ENCODE measurements at places on chromosomes 3 and 15.
A peak's percentile ranks its signal among the peaks of the same experiment; 100 is the strongest.

DNA sequence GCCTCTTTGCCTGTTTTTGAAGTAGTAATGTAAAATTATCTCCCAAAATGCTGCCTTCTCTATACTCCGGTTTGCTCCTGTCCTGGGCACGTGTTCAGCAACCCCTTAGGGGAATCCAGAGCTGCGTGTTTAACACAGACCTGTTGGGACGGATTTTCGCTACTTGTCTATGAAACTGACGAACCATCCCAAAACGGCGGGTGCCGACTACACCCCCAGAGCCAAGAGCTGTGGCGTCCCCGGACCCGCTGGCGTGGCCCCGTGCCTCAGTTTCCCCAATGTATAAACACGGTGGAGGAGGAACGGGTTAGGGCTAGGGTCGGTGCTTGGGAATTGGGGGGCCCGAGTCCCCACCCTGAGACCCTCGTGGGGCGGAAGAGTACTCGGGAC, 473 bp downstream of the FHIT start:
- DNase-seq = peak; percentile 6

DNA sequence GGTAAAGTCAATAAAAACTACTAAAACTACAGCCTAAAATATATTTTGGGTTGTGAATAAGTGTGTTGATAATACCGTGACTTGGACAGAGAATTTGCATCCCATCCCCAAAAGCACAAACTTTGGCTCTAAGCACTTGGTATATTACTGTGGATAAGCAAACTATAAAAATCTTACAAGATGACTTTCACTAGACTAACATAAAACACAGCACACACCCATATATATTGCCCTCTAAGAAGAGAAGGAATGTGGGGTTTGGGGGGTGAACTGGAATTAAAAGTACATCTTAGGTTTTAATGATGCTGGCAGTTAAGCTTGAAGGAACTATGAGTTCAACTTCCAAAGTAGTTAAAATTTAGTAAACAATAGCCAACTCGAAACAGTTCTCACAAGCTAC, 28.7 kb upstream of the CSPG5 start:
- no peak for DNase-seq

DNA sequence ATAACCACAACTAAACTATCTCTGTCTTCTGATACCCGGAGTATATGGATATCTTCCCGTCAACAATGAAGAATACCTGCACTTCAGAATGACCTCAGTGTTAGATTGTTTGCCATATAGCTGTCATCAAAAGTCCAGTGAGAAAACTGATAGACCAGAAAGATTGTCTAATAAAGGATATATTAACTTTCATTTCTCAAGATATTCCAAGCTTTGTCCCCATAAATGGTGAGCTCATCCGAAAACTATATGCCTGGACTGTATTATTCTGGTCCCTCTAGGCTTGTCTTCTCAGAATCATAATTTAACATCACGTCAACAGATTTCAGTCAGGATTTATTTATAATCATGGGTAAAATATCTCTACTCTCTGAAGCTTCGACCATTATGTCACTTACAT, 100.5 kb downstream of the ATP8B4 start:
- DNase-seq = no peak

GRCh38 chr3:65048151-65048550, 360.4 kb upstream of the ADAMTS9 start:
- DNase-seq = no peak

- DNase-seq = no peak
Measured at GRCh38 chr3:42090973-42091731, at the start of gene TRAK1. Gene TRAK1, plus strand, starts transcription at chr3:42091357. Its CDS starts 113 bp downstream, at chr3:42091470.

- no peak for DNase-seq
Measured at GRCh38 chr3:148971401-148972163, 19.8 kb upstream of the GYG1 start.

DNA sequence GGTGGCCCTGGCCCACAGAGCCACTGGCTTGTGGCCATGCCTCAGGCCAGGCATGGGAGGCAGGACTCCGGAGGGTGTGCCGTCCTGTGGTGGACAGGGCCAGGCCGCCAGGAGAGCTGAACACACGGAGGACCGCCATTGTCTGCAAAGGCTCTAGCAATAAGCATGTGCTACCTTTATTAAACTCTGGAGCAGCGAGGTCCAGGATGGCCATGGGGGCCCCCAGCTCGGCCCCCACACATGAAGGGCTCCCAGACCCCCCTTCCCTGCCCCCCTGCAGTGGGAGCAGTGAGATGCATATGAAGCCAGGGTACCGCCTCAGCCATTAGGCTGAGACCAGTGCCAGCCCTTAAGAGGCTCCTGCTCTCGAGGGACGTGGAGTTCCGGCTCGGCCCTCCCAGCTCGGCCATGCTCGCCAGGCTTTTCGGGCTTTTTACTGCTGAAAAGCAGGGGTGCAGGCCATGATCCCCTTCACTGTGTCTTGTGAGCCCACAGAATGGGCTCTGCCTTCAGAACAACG, 2.7 kb downstream of the AMIGO3 start:
- DNase-seq = no peak

DNA sequence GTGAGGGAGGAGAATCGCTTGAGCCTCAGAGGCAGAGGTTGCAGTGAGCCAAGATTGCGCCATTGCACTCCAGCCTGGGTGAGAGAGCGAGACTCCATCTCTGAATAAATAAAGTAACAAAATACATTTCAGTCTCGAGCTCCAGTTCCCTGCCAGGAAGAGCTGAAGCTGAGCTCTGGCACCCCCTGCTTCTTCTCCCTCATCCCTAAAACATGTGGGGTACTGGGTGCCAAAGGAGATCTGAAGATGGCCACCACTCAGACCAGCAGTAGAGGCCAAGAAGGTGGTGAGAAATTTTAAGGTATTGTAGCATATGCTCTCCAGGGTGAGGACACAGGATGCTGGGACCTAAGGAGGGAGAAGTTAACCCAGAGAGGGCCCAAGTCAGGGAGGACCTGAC, 75.0 kb upstream of the CGNL1 start:
- no peak for DNase-seq

- no peak for DNase-seq
Measured at GRCh38 chr15:41417418-41418195, 712 bp downstream of the RTF1 start.

GRCh38 chr3:42061713-42062380, 29.3 kb upstream of the TRAK1 start:
- no peak for DNase-seq

GRCh38 chr3:14902719-14903118, 44.7 kb upstream of the NR2C2 start:
- no peak for DNase-seq

DNA sequence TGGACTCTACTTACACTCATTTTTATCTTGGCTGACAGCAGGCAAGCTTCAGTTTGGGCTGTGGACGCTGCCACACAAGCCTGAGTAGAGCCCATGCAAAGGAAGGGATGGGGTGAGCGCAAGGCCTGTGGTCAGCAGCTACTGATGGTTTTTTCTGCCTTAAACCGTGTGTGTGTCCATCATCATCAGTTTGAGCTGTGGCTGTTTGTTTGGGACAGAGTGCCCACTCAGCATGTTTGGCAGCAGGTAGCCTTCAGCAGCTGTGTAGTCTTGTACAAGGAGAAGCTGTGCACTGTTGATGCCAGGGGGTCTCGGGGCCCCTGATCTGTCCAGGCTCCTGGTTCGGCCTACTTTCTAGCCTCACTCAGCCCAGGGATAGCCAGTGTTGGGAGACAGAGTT, 3.5 kb downstream of the RBM15B start:
- DNase-seq = no peak

DNA sequence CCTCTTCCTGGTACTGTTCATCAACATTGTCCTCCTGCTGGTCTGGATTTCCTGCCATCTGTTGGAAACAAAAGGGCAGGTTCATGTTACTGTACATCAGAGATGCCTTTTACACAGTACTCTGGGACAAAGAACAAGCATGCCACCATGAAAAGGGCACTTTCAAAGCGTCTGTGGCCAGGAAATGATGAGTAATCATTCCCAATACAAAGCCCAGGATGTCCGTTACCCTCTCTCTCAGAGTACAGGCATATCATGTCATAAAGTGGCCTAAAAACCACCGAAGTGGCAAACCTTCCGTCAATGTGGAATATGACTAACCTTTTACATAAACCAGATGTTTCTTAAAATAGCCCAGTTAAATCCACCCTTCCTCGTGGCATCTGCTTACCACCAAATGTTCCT, 71.2 kb downstream of the GOLIM4 start:
- DNase-seq = no peak

DNA sequence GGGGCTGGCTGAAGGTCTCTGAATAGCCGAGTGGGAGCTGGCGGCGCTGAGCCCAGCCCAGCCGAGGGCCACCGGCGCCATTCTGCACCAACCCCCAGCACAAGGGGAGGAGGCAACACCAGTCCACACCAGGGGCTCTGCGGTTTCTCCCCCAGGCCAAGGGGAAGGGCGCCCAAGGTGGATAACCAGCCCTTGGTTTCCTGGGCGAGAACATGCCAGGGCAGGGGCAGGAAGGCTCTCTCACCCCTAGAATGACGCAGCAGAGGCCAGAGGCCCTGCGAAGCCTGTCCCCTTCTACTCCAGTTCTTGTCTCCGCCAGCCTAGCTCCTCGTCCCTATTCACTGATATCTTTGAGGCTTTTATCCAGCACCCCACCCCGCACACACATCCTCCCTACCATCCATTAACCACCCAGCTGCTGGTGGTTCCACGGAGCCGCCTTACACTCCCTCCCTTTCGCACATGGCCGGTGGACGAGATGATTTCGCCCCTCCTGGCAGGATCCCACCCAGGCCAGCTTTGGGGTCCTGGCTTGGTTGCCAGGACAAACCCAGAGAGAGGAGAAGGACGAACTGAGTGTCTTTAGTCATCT, 1.3 kb downstream of the RBPMS2 start:
- no peak for DNase-seq

- DNase-seq = no peak
Measured at GRCh38 chr3:171804618-171805389, 5.5 kb downstream of the PLD1 start.

GRCh38 chr15:77603611-77604336, 28.9 kb downstream of the LINGO1 start:
- no peak for DNase-seq

- no peak for DNase-seq
Measured at GRCh38 chr15:72939514-72940228, 112.6 kb upstream of the NEO1 start.

- DNase-seq = no peak
Measured at GRCh38 chr15:81604713-81605112, 230.7 kb upstream of the TMC3 start.

GRCh38 chr3:87997966-87998365, 60.8 kb downstream of the CGGBP1 start:
- no peak for DNase-seq

DNA sequence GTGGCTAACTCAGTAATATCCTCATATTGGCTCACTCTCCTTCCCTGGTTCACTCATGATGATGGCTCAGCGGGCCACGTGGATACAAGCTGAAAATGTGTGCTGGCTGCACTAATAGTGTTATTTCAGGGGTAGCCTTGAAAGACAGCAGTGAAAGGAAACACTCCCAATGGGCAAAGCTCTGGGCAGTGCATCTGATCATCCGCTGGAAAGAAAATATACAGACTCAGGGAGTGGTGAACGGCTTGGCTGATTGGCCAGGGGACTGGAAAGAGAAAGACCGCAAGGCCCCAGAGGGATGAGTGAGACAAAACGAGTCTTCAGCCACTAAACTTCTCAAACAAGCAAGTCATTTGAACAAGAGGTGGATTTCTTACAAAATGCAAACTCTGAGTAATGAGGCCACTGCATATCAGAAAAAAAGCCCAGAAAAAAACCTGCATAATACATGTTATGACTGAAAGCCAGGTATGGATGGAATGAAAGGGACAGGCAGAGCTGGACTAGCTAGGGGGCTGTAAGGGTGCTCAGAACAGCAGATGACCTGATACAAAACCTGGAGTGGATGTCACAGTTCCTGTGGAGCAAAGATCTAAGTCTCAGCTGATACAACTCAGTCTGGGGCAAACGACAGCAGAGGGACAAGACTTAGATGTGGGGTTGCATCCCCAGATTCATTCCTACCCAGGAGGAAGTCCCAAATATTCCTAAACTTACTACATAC, 33.3 kb downstream of the CMTM6 start:
- DNase-seq = no peak

DNA sequence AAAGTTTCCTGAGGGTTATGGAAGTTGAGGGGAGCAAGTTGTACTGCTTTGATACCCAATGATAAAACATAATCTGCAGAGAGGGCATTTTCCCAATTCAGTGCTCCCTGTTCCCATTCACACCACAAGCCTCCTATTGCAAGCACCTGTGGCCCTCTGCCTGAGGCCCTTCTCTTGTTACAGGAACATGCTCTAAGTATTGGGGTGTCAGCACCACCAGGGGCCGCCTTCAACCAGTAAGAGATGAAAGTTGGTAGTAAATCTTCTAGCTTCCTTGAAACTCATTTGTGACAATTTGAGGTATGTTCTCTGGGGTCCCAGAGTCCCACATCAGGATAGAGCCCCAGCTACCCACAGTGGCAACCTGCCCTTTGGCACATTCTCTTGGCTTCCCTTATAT, 265.4 kb upstream of the ARHGEF26 start:
- DNase-seq = no peak

DNA sequence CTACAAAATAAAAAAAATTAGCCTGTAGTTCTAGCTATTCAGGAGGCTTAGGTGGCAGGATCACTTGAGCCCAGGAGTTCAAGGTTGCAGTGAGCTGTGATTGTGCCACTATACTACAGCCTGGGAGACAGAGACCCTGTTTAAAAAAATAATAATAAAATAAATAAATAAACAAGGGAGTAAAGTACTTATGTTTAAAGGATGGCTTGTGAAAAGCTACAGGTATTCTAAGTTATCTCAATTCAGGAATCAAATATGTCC, 74.2 kb downstream of the ANKRD28 start:
- no peak for DNase-seq

GRCh38 chr3:37441689-37442088, 267.3 kb upstream of the LRRFIP2 start:
- DNase-seq = no peak

DNA sequence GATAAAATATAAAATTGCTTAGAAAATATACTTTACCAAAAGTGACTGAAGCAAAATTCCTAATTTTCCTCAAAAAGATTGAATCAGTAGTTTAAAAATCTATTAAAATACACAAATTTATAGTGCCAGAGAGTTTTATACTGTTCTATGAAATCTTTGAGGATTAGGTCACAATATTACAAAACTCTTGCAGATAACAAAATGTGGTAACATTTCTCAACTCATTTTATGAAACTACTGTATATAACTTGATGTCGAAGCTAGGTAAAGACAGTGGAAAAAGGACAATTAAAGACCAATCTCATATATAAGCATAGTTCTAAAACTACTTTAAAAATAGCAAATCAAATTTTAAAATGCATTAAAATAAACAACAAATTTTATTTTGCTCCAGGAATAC, 15.9 kb downstream of the VEPH1 start:
- DNase-seq = no peak

DNA sequence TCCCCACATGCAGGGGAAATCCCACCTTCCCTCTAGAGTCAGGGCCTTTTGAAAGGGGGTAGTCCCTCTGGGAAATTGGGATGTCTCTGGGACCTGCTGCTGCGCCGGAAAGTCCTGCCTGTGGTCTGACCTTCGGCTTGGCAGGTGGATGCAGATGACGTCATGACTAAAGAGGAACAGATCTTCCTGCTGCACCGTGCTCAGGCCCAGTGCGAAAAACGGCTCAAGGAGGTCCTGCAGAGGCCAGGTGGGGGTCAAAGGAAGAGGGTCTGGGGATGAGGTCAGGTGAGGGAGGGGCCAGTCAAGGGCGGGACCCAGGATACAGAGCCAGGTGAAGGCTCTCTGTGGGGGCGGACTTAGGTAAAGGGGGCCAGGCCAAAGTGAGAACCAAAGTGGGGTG, 16.2 kb downstream of the PTH1R start:
- DNase-seq = no peak

- DNase-seq = no peak
Measured at GRCh38 chr3:190306026-190306425, 16.2 kb downstream of the CLDN1 start.
